ENCODE measurements at places on chromosomes 3 and 15.

GRCh38 chr3:150421256-150421655 lies 13.2 kb downstream of the TSC22D2 start:
- no peak for DNase-seq

- DNase-seq: no peak
These were observed 23.2 kb downstream of the ALDH1L1 start for GRCh38 chr3:126157083-126157768.

DNA sequence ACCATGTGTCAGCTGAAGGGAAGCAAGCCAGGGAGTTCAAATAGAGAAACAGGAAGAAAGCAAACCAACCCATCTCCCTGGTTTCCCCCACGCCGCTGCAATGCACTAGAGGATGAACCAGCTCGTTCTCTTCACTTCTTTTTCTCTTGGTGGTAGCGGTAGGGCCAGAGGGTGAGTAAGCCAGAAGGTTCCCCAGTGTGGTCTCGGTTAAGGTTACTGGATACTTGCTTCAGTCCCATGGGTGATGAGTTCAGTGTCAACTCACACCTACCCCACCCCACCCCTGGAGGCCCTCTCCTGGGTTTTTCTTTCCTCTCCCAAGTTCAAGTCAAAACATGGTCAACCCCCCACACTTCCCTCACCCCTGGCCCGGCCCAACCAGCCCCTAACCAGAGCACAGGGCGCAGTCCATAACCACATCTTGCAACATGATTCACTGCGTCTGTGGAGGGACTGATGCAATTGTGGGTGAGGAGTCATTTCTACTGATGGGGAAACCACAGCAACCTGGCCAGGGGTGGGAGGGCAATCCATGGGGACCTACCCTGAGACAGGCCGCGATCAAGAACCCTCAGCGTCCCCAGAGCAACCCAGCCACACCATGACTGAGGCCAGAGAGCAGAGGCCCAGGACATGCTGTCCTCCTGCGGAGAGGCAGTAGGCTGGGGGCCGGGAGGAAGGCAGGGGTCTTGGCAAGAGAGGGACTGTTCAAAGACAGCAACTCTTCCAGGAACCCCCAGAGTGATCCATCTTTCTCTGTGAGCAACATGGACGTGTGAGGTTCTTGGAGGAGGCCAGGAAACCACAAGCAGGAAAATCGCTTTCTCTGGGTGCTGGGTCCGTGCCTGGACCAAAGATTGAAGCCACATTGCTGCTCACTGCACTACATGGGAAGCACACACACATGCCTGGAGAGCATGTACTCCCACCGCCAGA lies 276.6 kb downstream of the UACA start:
- peak; percentile 81 for DNase-seq

DNA sequence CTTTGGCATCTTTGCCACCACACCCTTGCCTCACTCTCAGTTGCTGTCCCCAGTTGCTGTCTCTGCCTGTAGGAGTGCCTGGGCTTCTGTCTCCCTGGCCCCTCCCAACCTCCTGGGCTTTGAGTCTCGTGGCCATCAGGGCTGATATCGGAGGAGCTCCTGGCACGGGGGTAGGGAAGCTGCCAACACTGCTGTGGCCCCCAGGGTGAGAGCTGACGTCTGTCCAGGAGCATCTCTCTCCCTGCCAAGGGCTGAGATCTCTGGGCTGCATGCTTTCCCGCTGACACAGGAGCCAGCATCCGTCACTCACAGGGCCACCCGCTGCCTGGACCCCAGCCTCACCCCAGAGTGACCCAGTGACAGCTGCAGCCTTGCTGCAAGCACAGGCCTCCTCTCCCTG lies 47.4 kb downstream of the EXOG start:
- no peak for DNase-seq

- DNase-seq: no peak
These were observed 14.6 kb upstream of the MECOM start for GRCh38 chr3:169678122-169678521.

DNA sequence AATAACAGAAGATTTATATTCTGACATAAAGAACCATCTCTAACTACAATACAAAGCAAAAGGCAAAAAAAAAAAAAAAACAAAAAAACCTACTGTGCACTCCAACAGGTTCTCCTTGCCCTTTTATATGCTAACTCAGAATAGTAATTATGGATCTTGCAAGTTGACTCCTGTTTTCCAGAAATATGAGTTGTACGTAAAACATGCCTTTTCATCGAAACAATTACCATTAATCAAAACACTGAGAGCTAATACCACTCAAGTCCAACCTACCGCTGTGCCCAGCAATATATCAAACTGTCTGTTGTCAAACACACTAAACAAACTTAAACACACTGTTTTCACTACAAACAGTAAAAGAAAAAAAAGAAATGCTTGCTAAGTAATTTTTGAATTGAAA lies 389.8 kb downstream of the TBC1D5 start:
- no peak for DNase-seq

- no peak for DNase-seq
These were observed 62.1 kb upstream of the HERC1 start for GRCh38 chr15:63895787-63896218.

GRCh38 chr3:129644836-129645235 lies 38.4 kb upstream of the PLXND1 start:
- DNase-seq: no peak

GRCh38 chr15:74777769-74778598 lies 3.9 kb upstream of the CSK start:
- DNase-seq: no peak

DNA sequence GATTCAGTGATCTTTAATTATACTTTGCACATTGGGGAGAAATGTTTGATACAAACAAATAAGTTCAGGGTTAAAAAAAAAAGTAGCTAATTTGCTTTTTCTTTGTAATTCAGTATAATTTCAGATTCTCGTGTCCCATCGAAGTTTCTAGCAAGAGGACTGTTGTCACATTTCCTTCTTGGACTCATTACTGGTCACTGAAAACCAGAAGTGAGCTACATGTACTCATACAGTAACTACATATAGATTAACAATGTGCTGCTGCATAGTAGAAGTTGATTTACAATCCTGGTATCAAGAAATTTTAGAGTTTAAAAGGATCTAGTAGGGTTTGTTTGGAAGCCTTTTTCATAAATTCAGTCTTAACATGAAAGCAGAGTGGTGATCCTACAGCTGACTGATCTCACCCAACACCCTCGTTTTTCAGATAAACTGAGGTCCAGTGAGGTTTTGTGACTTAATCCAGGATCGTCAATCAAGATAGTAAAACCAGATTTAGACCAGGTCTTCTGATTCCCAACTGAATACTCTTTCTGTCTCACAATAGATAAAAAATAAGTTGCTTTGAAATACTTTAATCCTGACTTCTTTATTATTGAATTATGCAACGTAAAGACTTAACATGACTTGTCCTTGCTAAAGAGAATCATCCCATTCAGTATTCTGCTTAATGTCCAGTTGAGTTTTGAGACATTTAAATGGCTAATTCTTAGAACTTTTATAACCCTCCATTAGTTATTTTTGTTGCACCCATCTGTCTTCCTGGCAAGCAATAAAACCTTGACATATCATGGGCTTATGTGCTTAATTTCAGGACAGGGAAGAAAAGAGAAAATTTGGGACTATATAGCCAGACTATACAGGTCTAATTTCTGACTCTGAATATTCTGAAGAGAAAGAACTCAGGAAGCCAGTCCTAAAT lies 2.8 kb downstream of the SEC62 start:
- DNase-seq: no peak

DNA sequence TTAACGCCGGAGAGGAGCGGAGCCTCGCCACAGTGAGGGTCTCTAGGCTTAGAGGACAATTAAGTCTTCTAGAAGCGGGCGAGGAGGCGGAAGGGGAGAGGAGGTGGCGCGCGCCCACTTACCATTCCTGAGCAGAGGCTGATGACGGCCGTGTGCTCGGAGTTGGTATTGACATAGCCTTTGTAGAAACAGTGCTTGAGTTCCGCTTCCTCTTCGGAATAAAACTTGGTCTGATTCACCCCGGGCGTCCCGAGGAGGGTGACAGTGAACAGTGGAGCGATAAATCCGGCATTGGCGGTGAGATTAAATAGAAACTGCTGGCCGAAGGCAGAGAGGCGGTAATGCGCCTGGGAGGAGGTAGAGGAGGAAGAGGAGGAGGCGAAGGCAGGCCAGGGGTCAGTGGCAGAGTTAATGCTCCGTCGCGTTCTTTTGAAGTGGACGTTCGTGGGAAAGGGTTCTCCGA lies 1.3 kb downstream of the ADAMTS9 start:
- DNase-seq: peak; percentile 81

- DNase-seq: no peak
These were observed 101.1 kb downstream of the C3orf70 start for GRCh38 chr3:185051801-185052200.

- DNase-seq: no peak
These were observed 75.6 kb downstream of the DTWD1 start for GRCh38 chr15:49696433-49696832.

DNA sequence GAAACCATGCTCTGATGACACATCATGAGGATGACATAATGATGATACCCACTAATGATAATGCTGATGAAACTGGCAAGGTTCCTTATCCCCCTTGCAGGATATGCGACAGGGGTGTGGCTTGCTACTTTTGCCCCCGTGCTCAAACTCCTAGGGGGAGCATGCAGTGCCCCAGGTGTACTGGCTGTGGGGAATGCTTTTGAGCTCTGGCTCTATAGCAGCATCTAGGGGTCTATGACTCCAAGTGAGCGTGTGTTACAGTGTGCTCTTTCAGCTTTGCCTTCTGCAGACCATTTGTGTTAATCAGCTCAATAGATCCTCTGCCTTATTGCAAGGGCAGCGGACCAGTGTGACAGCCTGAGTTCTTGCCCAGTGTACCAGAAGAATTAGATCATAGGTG lies 1239.5 kb downstream of the SI start:
- DNase-seq: no peak

DNA sequence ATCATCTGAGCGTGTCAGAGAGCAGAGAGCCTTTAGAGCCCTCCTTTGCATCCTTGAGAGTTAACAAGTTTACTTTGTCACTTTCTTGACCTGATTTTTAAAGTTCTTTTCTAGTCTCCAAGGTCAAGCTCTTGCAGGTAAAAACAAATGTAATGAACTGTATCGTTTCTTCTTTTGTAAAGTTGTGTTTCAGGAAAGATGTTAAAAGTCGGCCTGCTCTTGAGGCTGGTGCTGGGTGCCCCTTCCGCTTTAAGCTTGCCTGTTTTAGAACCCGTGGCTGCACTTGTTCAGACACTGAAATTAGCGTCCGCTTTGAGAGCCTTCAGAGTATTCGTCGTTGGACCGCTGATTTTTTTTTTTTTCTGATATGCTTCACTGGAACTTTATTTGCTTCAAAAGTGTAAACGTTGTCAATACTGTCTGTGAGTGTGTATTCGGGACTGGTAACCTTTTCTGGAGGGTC lies 52.6 kb upstream of the ULK4 start:
- peak; percentile 43 for DNase-seq

Measured in kidney tubule cell (primary cell).